ENCODE measurements at places on chromosomes 13 and 19.

- no peak for DNase-seq
Observed at GRCh38 chr19:29277102-29277501, 64.2 kb upstream of the UQCRFS1 start.

- DNase-seq: no peak
Observed at GRCh38 chr19:24055548-24055947, 31.4 kb upstream of the ZNF254 start.

DNA sequence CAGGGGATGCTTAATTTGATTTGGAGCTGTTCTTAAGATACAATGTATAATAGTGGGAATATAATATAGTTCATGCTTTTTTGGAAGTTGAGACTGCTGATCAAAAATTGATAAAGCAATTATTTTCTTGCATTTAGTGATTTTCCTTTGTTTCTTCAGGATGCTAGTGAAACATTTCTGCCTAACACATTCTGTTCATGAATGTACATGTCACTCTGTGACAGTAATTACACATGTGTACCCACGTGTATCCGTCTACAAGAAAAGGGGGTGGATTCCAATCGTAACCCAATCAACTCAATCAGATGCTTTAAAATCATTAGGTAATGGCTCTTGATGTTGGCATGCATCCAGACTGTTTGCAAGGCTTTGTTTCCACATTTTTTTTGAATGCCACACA, 5.0 kb upstream of the FRY start:
- DNase-seq: peak; percentile 52

DNA sequence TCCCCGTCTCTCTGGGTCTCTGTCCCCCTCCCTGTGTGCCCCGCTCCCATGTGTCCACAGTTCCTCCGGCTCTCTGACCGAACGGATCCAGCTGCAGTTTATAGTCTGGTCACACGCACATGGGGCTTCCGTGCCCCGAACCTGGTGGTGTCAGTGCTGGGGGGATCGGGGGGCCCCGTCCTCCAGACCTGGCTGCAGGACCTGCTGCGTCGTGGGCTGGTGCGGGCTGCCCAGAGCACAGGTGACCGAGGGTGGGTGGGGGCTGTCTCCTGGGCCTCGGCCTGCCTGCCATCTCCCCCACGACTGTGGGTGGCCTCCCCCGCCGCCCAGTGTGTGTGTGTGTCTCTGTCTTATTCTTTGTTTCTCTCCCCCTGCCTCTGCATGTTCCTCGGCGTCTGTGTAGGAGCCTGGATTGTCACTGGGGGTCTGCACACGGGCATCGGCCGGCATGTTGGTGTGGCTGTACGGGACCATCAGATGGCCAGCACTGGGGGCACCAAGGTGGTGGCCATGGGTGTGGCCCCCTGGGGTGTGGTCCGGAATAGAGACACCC, 10.3 kb downstream of the TRPM4 start:
- no peak for DNase-seq

DNA sequence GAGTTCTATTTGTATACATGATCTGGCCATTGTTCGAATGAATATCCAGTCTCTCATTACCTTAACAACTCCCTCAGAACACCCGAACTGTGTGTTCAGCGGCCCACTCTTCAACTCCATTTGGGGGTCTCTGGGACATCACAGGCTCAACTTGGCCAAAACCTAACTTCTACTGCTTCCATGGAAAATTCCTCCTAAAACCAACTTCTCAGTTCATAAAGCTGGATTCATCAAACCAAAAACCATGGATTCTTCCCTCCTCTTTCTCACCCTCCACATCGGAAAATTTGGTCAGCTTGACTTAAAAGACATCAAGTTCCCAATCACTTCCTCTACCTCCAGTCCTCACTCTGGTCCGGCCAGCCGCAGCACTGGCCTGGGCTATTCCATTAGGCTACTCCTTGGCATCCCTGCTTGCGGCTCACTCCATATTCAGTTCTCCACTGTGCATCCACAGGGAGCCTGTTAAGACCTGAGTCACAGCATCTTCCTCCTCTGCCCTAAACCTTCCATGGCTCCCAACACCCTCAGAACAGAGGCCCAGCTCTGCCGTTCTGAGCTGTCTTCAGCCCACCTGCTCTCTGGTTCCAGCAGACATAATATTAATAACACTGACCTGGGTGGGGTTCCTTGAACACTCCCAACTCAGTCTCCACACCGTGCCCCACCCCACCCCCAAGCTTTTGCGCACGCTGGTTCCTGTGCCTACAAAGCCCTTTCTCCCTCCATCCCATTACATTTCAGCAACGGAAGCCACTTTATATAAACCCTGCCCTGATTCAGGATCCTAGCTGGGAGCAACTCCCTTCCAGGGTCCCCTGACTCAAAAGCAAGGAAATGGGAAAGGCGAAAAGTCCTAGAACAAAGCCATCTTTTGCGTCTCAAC, 1.1 kb downstream of the ZNF792 start:
- DNase-seq: peak; percentile 44
